ENCODE measurements at places on chromosomes 2 and 18.

DNA sequence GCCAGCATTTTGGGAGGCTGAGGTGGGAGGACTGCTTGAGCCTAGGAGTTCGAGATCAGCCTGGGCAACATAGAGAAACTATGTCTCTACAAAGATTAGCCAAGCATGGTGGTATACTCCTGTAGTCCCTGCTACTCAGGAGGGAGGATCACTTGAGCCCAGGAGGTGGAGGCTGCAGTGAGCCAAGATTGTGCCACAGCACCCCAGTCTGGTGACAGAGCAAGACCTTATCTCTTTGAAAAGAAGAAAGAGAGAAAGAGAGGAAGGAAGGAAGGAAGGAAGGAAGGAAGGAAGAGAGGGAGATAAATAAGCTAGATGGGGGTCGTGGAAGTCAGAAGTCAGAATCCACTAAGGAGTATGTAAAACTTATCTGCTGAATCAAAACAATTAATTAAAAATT is 16.2 kb downstream of the GPR75 start:
- no peak for DNase-seq

DNA sequence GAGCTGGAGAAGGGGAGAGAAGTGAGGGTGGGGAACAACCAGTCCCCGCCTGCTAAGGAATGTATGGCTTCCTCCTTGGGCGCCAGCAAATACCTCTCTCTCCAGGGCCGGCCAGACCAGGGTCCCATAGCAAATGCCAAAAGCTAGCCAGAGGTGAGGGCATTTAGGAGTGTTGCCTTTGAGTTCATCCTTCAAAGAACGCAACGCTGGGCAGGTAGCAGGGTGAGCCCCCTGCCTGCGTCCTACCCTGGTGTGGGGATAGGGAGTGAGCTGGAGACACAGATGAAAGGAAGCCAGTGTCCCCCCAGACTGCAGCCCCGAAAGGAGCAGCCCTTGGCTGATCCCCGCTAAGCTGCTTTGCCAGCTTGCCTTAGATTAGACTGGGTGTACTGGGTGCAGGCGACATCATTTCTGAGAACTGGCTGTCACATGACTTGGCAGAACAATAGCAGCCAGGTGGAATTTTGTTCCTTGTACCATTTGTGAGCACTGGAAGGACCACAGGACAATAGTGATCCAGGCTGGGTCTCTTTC is 40.4 kb downstream of the KLHL29 start:
- DNase-seq: peak; percentile 54

DNA sequence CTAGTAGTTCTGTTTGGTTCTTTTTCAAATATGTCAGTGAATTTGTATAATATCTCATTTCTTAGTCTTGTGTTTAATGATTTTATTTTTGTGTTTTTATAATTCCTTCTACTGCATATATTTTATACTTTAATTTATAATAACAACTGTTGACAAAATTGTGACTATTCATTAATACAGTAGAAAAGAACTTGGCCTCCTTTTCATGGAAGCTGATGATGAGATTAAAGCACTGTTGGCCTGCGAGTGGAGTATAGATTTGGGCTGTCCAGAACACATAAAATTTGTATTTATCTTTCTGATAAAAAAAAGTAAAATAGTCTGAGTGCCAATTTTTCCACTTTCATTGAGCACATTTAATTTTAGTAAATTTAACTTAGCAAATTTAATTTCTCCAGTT is 12.1 kb downstream of the CFLAR start:
- DNase-seq: no peak

DNA sequence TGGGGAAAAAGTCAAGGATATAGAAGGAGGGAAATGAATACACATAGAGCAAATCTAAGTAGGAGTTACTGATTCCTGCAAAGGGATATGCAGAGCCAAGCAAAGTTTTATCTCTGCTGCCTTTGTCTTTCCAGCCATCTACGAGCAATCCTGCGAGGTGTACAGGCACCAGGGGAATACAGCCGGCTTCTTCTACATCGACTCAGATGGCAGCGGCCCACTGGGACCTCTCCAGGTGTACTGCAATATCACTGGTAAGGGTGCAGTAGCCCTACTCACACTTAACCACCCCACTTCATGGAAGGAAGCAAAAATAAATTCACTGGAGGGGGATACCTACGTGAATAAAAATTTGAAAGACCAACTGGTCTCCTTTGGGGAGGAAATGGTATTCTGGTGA is 584.6 kb downstream of the CNTNAP5 start:
- peak; percentile 50 for DNase-seq

DNA sequence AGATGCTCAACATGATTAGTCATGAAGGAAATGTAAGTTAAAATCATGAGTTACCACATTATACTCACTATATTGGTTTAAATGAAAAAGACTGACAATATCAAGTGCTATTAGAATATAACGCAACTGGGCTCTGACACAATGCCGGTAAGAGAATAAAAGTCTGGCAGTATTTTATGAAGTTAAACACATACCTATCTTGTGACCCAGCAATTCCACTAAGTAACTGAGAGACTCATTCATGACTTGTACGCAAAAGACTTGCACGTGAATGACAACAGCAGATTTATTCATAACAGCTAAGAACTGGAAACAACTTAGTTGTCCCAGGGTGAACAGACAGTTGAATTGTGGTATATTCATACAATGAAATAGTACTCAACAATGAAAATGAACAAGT is 342.1 kb downstream of the SLC4A3 start:
- no peak for DNase-seq

- DNase-seq: no peak
Observed at GRCh38 chr18:35368595-35368994, 8.5 kb downstream of the ZNF396 start.

- no peak for DNase-seq
Observed at GRCh38 chr18:7520200-7520785, 46.8 kb upstream of the PTPRM start.

- no peak for DNase-seq
Observed at GRCh38 chr2:165857876-165858275, 63.8 kb upstream of the GALNT3 start.

DNA sequence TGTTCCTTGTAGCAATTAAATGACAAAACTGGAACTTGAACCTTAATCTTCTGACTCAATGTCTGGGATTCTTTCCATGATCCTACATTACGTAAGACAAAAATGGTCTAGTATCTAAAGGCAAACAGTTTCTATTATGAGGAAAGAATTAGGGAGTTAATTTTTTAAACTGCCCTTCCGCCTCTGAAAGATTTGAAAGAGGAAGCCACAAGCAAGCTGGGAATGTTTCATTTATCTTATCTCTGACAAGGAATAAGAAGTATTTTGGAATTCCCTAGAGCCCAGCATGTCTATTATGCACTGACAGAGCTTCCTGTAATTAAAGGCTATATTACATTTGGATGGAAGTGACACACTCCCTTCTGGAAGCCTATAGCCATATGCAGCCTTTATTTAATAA is 558.8 kb upstream of the CDH2 start:
- peak; percentile 46 for DNase-seq

GRCh38 chr18:2891526-2892431 is 45.0 kb downstream of the EMILIN2 start:
- no peak for DNase-seq

- peak; percentile 72 for DNase-seq
Observed at GRCh38 chr2:68689553-68690537, 44.8 kb upstream of the ARHGAP25 start.

- no peak for DNase-seq
Observed at GRCh38 chr18:58947136-58947732, 82.6 kb downstream of the ZNF532 start.

- DNase-seq: peak; percentile 48
Observed at GRCh38 chr2:147222506-147222905, 622.3 kb upstream of the ACVR2A start.

All from mesendoderm (in vitro differentiated cells).